ENCODE measurements at places on chromosomes 13 and 19.

- no peak overlapping the region for H3K27ac ChIP-seq
- no peak for DNase-seq
- H3K4me3 ChIP-seq = peak overlapping the region; percentile 15
- no peaks in the 10 kb centered on the region for H3K4me1 ChIP-seq
- peaks cover 47% of the 10 kb centered on the region for H3K27me3 ChIP-seq
- no peaks in the 10 kb centered on the region for H3K36me3 ChIP-seq
These were observed 16.0 kb downstream of the CDX2 start for GRCh38 chr13:27952876-27953675.

GRCh38 chr13:21796775-21797514, 126.1 kb downstream of the FGF9 start:
- DNase-seq = no peak
- H3K27ac ChIP-seq = no peak overlapping the region
- no peaks in the 10 kb centered on the region for H3K4me1 ChIP-seq
- H3K4me3 ChIP-seq = no peak overlapping the region
- H3K27me3 ChIP-seq = no peaks in the 10 kb centered on the region

- peak overlapping the region; percentile 30 for H3K4me3 ChIP-seq
- no peak overlapping the region for H3K27ac ChIP-seq
- no peaks in the 10 kb centered on the region for H3K4me1 ChIP-seq
- DNase-seq = no peak
- no peaks in the 10 kb centered on the region for H3K36me3 ChIP-seq
These were observed 5.8 kb upstream of the TLE2 start for GRCh38 chr19:3034656-3035541.

GRCh38 chr19:15412832-15413231, 6.0 kb downstream of the AKAP8L start:
- peaks cover 9% of the 10 kb centered on the region for H3K36me3 ChIP-seq
- DNase-seq = no peak
- 0 out of 2 replicates have a peak, but pooled peaks cover 1% of the 10 kb centered on the region for H3K4me1 ChIP-seq
- no peak overlapping the region for H3K4me3 ChIP-seq

- H3K27ac ChIP-seq = no peak overlapping the region
- H3K36me3 ChIP-seq = no peaks in the 10 kb centered on the region
- no peak for DNase-seq
- no peaks in the 10 kb centered on the region for H3K27me3 ChIP-seq
- H3K4me3 ChIP-seq = no peak overlapping the region
These were observed 101.4 kb upstream of the GPR12 start for GRCh38 chr13:26861941-26862340.

DNA sequence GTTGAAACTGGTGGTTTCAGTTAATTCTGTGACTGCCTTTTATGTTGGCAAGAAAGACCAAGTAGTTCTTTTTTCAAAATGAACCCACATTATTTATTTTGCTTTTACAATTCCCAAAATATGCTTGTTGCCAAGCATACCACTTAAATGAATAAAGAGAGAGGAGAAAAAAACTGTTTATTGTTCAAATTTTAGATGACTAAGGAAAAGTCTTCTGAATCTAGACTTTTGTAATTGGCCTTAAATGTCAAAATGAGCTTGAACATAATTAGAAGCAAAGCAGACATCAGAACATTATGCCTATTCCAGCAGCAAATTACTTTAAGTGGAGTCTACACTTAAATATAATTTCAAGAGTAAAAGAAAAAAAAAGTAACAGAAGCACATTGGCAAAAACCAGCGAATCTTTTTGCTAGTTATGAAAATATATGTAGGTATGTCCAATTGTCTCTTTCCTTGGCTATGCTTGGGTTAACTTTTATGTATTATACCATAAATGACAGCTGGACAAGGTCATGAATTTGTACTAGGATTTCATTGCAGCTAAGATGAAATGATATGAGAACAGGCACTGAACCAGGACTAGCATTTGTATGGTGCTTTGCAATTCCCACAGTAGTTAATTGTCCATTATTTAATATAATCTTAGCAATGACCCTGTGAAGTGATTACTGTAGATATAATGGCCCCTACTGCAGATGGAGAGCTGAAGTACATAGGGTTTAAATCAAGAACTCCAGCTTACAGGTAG, 211.9 kb downstream of the NALCN start:
- DNase-seq = no peak
- H3K27me3 ChIP-seq = no peaks in the 10 kb centered on the region
- H3K4me3 ChIP-seq = no peak overlapping the region
- H3K36me3 ChIP-seq = no peaks in the 10 kb centered on the region
- no peak overlapping the region for H3K27ac ChIP-seq

GRCh38 chr13:25288966-25289365, 1.7 kb upstream of the MTMR6 start:
- H3K4me1 ChIP-seq = no peaks in the 10 kb centered on the region
- no peaks in the 10 kb centered on the region for H3K27me3 ChIP-seq
- no peak overlapping the region for H3K4me3 ChIP-seq
- H3K27ac ChIP-seq = no peak overlapping the region
- no peak for DNase-seq

DNA sequence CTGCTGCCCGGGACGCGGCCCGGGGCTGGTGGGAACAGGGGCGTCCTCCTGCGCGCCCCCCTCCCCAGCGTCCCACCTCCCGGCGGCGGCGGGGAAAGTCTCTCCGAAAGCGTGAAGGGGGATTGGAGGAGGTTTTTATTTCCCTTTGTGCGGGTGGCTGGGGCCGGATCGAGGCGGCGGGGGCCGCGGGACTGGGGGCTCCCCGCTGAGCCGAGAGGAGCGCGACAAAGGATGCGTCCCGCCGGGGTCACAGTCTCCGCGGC, 132 bp downstream of the SHD start:
- H3K27ac ChIP-seq = no peak overlapping the region
- peak overlapping the region; percentile 70 for H3K4me3 ChIP-seq
- DNase-seq = no peak
- peaks cover 13% of the 10 kb centered on the region for H3K27me3 ChIP-seq

- no peak for DNase-seq
- no peaks in the 10 kb centered on the region for H3K36me3 ChIP-seq
- no peaks in the 10 kb centered on the region for H3K4me1 ChIP-seq
- no peak overlapping the region for H3K4me3 ChIP-seq
- H3K27me3 ChIP-seq = no peaks in the 10 kb centered on the region
These were observed 22.5 kb upstream of the ZNF429 start for GRCh38 chr19:21482863-21483276.

GRCh38 chr13:40519637-40520036, 146.8 kb downstream of the FOXO1 start:
- no peak overlapping the region for H3K4me3 ChIP-seq
- no peaks in the 10 kb centered on the region for H3K36me3 ChIP-seq
- H3K27ac ChIP-seq = no peak overlapping the region
- no peaks in the 10 kb centered on the region for H3K4me1 ChIP-seq

Data from iPS DF 6.9 (cell line).